Epithelial cell of umbilical artery (primary cell): ENCODE measurements at places on chromosomes 12 and 14. TPM values are rescaled to one million over a fixed set of nuclear protein-coding genes. Genes with fewer than 3 reads are reported as not detected.

Gene SERPINA3
- total RNA-seq: 0.61 TPM in 1 of 2 replicates, not detected in the other

Gene SIX1
- 0.46 and 0.97 TPM in 2 replicates for total RNA-seq

Gene TAC3
- total RNA-seq: not detected in 2 replicates

Gene C3AR1
- under 0.01 and 0.15 TPM in 2 replicates for total RNA-seq

Gene A2M
- total RNA-seq: 3.5 and 6.5 TPM in 2 replicates

Gene FUT8
- 36.7 and 53.3 TPM in 2 replicates for total RNA-seq

Gene KCNC2
- total RNA-seq: not detected in 2 replicates

Gene TTC9
- under 0.01 and 0.15 TPM in 2 replicates for total RNA-seq

Gene LYZ
- total RNA-seq: not detected in 2 replicates

Gene TRIAP1
- 56.4 and 58.5 TPM in 2 replicates for total RNA-seq

Gene C12orf50
- not detected in 2 replicates for total RNA-seq

Gene CEBPE
- not detected in 2 replicates for total RNA-seq

Gene DDX11
- 9.7 and 30.4 TPM in 2 replicates for total RNA-seq

Gene SLC39A5
- not detected in 2 replicates for total RNA-seq

Gene SIX6
- total RNA-seq: not detected in 2 replicates

Gene KLRD1
- under 0.01 and 0.30 TPM in 2 replicates for total RNA-seq

Gene TEAD4
- total RNA-seq: 19.8 and 22.8 TPM in 2 replicates

Gene FOXM1
- total RNA-seq: 5.2 and 7.9 TPM in 2 replicates

Gene SRRM4
- not detected in 2 replicates for total RNA-seq

Gene GOLT1B
- total RNA-seq: 51.3 and 61.2 TPM in 2 replicates

Gene PRKAB1
- 9.7 and 25.2 TPM in 2 replicates for total RNA-seq

Gene SOX5
- 0.30 and 0.97 TPM in 2 replicates for total RNA-seq

Gene PRPH
- not detected in 2 replicates for total RNA-seq

Gene RIMKLB
- total RNA-seq: 42.9 and 87.8 TPM in 2 replicates

Gene INHBC
- total RNA-seq: not detected in 2 replicates

Gene CPNE6
- not detected in 2 replicates for total RNA-seq

Gene ST8SIA1
- total RNA-seq: under 0.01 TPM in 1 of 2 replicates, not detected in the other

Gene ADAM21
- total RNA-seq: under 0.01 and 0.30 TPM in 2 replicates

Gene DMAC2L
- 6.4 and 6.8 TPM in 2 replicates for total RNA-seq

Gene RHEBL1
- 1.6 and 4.9 TPM in 2 replicates for total RNA-seq

Gene RNASE7
- total RNA-seq: not detected in 2 replicates

Gene TRIM9
- total RNA-seq: under 0.01 TPM in 1 of 2 replicates, not detected in the other

Gene KRT78
- total RNA-seq: not detected in 2 replicates

Gene ADAM20
- 0.32 and 1.1 TPM in 2 replicates for total RNA-seq

Gene PTGER2
- total RNA-seq: under 0.01 and 0.76 TPM in 2 replicates

Gene CCDC197
- total RNA-seq: not detected in 2 replicates

Gene PPP1R1A
- not detected in 2 replicates for total RNA-seq

Gene IL31
- not detected in 2 replicates for total RNA-seq

Gene CLEC6A
- total RNA-seq: not detected in 2 replicates

Gene CLEC2A
- total RNA-seq: not detected in 2 replicates

Gene ADIPOR2
- 33.1 and 50.3 TPM in 2 replicates for total RNA-seq

Gene PRH2
- total RNA-seq: not detected in 2 replicates

Gene ATG14
- total RNA-seq: 8.8 and 14.9 TPM in 2 replicates

Gene KLRC4
- not detected in 2 replicates for total RNA-seq

Gene ANAPC7
- total RNA-seq: 53.6 and 72.0 TPM in 2 replicates

Gene SLC24A4
- total RNA-seq: under 0.01 TPM in 1 of 2 replicates, not detected in the other

Gene GLS2
- total RNA-seq: not detected in 2 replicates

Gene TCL1B
- total RNA-seq: not detected in 2 replicates

Gene MGP
- 42.1 and 237 TPM in 2 replicates for total RNA-seq

Gene FGF23
- total RNA-seq: not detected in 2 replicates

Gene GNB3
- total RNA-seq: 0.65 and 1.4 TPM in 2 replicates

Gene BATF
- not detected in 2 replicates for total RNA-seq

Gene NRXN3
- total RNA-seq: under 0.01 TPM in 2 replicates
